ENCODE measurements at places on chromosomes 6 and 20.
A peak's percentile ranks its signal among the peaks of the same experiment; 100 is the strongest.

DNA sequence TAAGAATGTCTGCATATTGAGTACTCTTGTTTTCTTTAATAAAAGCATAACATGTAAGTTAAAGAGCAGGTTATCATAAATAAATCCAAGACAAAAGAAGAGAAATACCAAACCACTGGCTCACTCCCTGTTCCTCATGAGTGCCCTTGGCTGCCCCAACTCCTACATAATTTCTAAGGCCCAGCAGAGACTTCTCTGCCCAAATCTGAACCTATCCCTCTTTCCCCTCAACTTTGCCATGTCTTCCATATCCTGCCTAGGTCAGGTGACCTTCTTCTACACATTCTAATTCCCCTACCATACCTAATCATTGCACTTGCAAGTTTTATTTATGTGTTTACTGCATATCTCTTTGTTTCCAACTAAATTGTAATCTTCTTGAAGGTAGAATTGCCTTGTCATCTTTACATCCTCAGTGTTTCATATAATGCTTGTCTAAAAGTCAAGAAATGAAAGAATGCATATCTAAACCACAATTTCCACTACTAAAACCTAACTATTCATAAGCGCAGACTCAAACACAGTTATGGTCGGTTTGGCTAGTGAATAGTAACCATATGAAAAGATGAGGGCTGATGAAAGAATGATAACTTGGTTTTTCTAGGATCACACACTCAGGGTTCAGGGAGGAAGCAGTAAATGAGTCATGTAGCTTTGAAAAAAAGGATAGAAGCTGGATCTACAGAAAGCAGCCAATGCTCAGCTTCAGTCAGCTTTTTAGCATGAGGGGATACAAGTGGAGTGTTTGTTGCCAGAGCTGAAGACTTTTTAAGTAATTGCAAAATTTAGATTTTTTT lies 53.3 kb upstream of the EYA4 start:
- DNase-seq: no peak

- no peak for DNase-seq
Observed at GRCh38 chr6:23498013-23498412, 628.0 kb upstream of the NRSN1 start.

DNA sequence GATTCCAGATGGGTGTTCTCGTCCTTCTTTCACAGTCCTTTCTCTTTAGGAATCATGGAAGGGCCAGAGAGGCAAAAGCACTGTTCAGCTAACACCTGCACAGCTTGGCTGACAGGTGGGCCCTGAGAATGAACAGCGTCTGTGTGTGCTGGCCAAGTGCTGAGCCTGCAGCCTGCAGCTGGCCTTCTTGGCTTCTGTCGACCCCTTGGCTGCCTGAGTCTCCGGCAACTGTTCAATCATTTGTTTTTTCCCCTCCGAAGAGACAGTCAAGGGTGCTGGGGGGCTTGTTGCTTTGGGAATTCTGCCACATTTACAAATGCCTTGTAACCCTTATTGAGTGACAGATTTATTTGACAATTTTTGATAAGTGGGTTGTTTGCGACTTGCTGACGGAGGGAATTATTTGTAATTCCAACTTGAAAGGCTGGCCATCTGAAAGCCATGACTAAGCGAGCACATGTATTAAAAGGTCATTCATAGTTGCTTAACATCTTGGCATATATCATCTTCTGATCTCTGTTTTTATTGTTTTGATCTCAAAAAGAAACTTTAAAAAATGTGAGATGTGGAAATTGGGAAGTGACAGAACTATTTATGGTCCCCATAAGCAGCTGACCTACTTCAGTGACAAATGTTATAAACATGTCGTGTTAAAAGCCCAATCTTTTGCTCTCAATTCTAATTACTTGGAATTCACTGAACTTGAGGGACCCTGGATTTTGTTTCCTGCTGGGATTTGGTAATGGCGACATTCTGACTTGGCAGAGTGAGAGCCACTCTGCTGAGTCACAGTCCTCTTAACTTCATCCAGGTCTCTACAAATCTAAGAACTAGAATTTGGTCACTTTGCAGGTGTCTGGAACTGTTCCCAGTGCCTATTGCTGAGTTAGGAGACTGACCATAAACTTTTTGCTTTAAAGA lies 41.9 kb upstream of the FERMT1 start:
- peak; percentile 20 for DNase-seq

GRCh38 chr6:23170049-23170448 lies 600.7 kb downstream of the HDGFL1 start:
- DNase-seq: no peak

GRCh38 chr6:112934433-112935327 lies 587.5 kb downstream of the RFPL4B start:
- no peak for DNase-seq

GRCh38 chr6:109325400-109325801 lies 56.9 kb downstream of the CD164 start:
- DNase-seq: no peak

DNA sequence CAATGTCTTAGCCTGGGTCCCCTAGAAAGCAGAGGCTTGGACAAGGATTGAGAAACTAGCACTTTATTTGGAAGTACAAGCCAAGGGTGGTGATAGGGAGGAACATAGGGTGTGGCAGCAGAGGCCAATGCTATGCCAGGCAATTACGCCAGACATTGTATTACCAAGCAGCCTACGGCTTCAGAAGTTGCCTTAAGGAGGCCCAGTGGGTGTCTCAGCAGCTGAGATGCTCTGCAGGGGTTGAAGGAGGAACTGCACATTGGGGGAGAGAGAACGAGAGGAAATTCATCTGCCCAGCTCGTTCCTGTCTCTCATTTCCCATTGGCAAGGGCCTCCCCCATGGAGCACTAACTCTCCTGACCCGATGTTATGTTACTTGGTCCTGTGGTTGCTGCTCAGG lies 859 bp downstream of the C20orf202 start:
- no peak for DNase-seq

GRCh38 chr6:118860363-118860762 lies 33.6 kb upstream of the ASF1A start:
- no peak for DNase-seq

- no peak for DNase-seq
Observed at GRCh38 chr20:1944345-1945091, 49.3 kb downstream of the SIRPA start.

GRCh38 chr20:55386686-55387085 lies 618.6 kb downstream of the CBLN4 start:
- no peak for DNase-seq

GRCh38 chr6:137819740-137820139 lies 47.3 kb upstream of the TNFAIP3 start:
- DNase-seq: no peak

GRCh38 chr6:141521440-141521839 lies 611.3 kb upstream of the GJE1 start:
- DNase-seq: no peak

- no peak for DNase-seq
Observed at GRCh38 chr20:45872626-45873025, 8.4 kb upstream of the ZSWIM1 start.

DNA sequence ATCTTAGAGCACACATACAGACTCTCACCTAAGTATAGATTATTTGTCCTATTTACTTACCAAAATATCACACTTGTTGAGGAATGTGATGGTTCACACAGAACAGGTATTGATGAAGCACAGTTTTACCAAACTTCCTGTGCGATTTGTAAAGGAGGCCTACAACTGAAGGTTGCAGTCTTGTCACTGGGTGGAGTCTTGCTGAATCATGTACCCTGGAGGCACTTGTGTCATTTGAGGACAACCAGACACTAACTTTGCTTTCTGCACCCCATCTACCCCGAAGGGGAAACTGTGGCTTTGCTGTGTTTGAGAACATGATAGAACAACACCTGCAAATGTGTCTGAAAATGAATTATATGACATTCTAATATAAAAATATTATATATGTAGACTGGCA lies 32.4 kb upstream of the HINT3 start:
- no peak for DNase-seq

DNA sequence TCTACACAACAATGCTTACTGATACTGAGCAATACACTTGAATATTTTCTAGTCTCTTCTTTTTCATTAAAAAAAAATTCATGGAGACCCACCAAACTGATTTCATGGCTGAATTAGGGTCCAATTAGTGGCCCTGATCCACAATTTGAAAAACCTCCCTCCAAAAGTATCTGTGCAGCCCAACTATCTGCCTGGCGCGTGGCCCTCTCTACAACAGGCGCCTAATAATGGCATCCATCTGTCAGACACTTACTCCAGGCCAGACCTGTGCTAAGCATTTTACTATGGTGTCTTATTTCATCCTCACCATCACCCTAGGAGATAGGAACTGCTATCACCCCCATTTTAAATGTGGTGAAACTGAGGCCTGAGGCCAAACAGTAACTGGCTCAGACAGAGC lies 14.0 kb downstream of the TFEB start:
- DNase-seq: no peak

- no peak for DNase-seq
Observed at GRCh38 chr6:117947234-117947633, 40.2 kb downstream of the SLC35F1 start.

DNA sequence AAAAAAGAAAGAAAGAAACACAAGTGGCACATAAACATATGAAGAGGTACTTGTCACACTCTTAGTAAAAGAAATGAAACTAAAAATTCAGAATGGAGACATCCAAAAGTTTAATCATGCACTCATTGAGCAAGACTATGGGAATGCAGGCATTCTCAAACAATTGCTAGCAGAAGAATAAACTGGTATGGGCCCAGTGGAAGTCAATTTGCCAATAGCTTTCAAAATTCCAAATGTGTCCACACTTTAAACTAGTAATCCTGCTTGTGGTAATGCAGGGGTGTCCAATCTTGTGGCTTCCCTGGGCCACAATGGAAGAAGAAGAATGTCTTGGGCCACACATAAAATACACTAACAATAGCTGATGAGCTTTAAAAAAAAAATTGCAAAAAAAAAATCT lies 97.4 kb downstream of the EPB41L2 start:
- no peak for DNase-seq

DNA sequence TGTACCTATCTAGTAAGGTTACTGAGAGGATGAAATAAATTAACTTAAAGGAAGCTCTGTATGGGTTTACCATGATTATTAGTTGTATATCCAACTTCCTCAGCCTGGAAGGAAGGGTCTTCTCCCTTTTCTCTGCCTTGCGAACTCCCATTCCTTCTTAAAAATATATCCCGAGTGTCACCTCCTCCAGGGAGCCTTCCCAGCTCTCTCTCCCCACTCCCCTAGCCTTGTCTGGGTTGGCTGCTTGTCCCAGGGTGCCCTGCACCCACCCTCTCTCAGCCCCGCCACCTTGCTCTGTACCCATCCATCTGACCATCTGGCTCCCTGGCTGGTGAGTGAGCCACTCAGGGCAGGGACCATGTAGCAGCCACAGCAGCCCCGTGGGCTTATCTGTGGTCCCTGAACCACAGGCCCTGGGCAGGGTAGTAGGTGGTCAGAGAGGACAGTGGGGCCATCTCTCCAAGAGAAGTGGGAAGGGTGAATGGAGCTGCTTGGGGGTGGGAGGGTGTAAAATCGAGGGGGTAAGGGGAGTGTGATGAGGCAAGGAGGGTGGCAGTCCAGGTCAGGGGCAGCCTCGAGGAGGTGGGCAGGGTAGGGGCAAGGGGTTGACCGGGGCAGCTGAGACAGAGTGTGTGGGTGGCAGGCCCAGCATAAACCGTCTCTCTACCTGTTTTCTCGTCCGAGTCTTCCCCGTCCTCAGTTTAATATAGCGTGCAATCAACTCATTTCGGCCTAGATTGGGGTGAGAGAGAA lies 12.8 kb downstream of the TEAD3 start:
- no peak for DNase-seq

- DNase-seq: no peak
Observed at GRCh38 chr6:156348424-156348823, 428.8 kb upstream of the ARID1B start.

DNA sequence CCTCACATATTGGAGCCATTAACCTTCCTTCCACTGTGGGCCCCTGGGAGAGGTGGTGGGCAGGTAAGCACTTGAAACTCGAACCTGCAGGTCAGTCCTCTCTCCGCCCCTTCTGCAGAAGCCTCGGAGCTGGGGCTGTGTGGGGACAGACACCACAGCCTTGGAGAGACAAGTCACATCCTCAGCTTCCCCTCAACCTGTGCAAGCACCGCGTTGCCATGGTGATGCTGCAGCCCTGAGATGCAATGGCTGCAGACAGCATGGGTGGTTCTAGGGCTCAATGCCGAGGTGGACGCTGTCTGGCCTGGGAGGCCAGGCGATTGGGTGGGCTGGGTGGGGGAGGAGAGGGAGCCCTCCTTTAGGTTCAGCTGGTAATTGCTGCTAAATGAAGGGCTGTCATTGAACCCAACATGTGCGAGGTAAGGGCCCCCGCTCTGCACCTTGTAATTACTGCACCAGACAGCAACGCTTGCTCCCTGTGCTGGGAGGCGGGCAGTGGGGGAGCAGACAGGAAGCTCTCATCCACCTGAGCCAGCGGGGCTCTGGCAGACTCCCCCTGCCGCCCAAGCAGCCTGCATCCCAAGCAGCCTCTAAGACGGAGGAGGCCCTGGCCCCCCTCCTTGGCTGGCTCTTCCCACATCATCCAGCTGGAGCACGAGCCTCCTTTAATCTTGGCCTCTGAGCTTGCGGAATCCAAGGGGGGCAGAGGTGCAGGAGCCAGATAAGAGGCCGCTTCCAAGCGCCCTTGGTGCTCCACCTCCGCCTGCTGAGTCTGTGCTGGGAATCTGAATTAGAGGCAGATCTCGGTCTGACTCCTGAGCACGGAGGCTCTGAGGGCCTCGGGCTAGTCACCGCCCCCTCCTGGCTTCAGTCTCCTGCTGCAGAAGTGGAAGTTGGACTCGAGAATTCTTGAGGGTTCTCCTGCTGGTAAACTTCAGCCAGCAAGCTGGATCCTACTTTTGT lies 39.8 kb upstream of the CDH22 start:
- no peak for DNase-seq

GRCh38 chr20:51535075-51535386 lies 7.5 kb downstream of the NFATC2 start:
- peak; percentile 82 for DNase-seq

DNA sequence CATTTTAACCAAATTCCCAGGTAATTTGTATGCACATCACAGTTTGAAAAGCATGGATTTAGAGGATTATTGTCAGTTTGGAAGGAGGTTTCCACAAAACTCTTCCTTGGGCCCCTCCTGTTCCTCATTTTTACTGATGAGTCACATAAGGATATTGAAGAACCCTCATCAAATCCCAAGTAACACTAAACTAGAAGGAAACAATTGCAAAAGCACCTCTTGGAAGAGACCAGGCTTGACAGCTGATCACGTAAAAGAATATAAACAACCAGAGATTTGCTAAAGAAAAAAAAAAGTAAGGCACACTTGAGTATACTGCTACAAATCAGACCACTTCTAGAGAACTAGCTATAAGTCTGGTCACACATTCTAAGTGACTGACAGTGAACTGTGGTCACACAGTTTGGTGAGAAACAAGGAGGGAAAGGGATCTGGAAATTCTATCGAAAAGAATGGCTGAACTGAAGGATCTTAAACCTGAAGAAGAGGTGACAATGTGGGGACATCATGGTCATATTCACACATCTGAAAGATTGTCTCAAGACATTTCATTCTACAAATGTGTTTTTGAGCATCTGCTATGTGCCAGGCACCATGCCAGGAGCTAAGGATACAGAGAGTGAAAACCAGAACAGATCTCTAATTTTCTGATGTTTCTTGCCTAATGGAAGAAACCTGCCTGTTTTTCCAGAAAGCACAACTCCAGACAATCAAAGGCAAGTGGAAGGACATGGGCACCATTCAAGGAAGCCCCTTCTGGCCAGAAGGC lies 24.1 kb downstream of the ZHX3 start:
- DNase-seq: no peak
